ENCODE measurements at places on chromosomes 5 and 9. TPM values are rescaled to one million over a fixed set of nuclear protein-coding genes. Genes with fewer than 3 reads are reported as not detected.

- no peak for DNase-seq
These were observed 6.1 kb downstream of the PTGES2 start for GRCh38 chr9:128121466-128121810.

- DNase-seq, result no peak
These were observed 57.4 kb downstream of the NRG2 start for GRCh38 chr5:139985733-139986132.

DNA sequence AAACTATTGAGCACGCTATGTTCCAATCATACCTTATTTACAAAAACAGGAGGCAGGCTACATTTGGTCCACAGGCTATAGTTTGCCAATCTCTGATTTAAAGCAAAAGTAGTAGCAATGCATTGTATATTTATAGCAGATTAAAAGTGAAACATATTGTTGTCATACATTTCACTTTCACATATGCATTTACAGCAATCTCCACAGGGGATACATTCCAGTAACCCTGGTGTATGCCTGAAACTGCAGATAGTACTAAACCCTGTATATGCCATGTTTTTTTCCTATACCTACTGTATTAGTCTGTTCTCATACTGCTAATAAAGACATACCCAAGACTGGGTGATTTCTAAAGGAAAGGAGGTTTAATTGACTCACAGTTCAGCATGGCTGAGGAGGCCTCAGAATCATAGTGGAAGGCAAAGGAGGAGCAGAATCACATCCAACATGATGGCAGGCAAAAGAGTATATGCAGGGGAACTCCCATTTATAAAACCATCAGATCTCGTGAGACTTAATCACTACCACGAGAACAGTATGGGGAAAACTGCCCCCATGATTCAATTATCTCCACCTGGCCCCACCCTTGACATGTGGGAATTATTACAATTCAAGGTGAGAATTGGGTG lies 5.9 kb upstream of the CSF1R start:
- no peak for DNase-seq

The PAPPA gene
- total RNA-seq, result 1.1 TPM

- DNase-seq, result no peak
These were observed 175.5 kb upstream of the SPRY4 start for GRCh38 chr5:142500227-142500905.

The PFN3 gene
- not detected for total RNA-seq

The TAF11L6 gene
- not detected for total RNA-seq

GRCh38 chr5:24365406-24365805 lies 279.4 kb downstream of the CDH10 start:
- DNase-seq, result no peak

The PCDHGA3 gene
- total RNA-seq, result 2.7 TPM

The JAKMIP2 gene
- total RNA-seq, result 0.87 TPM

The OR1J2 gene
- total RNA-seq, result not detected

- no peak for DNase-seq
These were observed 109.9 kb upstream of the SLC30A5 start for GRCh38 chr5:68983959-68984358.

The ZSWIM6 gene
- 14.6 TPM for total RNA-seq

Measured in adrenal gland (tissue), 19 donors.